Activated naive CD4-positive, alpha-beta T cell treated with Interleukin-2 at 50 U/mL for 16 hours (primary cell): ENCODE measurements at places on chromosomes 4 and X.
A peak's percentile ranks its signal among the peaks of the same experiment; 100 is the strongest.

DNA sequence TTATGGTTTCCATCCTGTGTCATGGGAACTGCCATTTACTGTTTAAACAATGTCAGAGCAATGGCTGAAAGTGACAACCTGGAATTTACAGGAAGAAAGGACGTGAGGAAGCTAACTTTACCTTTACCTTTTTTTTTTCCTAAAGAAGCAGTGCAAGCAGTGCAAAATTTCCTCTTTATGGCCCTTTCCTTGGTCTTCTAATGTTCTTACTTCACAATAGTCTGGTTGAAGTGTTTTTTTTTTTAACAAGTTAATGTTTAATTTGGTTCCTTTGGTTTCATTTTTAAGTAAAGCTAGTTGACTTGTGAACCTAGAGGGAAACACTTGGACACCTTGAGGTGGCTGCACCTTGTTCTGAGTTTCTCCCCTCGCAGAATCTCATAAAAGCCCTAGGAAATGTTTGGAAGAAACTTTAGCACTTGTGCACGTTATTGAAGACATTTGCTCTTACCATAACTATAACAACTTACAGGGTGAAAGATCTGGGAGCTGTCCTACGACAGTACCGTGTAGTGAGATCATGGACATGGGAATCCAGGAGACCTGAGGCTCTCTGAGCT is 1.8 kb downstream of the SGMS2 start:
- DNase-seq: no peak

GRCh38 chr4:95066050-95066449 is 308.3 kb downstream of the BMPR1B start:
- DNase-seq: no peak

DNA sequence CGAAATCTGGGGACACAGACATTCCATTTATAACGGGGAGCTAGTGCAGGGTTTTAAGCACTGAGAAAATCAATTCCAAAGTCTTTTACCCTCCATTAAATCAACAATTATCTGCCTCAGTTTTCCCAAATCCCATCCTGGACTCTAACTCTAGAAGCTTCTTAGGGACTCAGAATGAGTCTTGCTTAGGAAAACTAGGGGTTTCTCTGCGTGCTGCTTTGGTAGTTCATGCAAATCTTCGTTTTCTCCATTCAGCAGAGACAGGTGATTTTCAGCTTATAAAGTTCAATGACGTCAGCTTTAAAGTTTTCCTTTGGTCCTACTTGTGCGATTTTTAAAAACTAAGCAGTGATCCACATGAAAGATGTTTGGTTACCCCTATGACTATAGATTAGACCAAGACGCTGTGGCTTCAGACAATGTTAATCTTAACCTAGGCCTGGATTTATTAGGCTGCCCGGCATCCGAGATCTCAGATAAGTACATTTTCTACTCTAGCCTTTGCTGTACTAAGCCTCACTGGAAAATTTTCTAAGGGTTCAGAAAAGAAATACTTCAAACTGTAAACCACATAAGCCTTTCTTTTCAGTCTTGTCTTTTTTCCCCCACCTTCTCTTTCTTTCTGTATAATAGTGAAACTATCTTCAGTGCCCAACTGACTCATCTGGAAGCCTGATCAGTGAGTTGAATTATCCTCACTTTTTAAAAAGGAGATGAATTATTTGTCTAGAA is 121.4 kb upstream of the GATB start:
- DNase-seq: no peak

GRCh38 chrX:133868682-133869081 is 116.7 kb downstream of the GPC3 start:
- DNase-seq: no peak

GRCh38 chrX:52870046-52870445 is 2.2 kb upstream of the XAGE3 start:
- DNase-seq: no peak

DNA sequence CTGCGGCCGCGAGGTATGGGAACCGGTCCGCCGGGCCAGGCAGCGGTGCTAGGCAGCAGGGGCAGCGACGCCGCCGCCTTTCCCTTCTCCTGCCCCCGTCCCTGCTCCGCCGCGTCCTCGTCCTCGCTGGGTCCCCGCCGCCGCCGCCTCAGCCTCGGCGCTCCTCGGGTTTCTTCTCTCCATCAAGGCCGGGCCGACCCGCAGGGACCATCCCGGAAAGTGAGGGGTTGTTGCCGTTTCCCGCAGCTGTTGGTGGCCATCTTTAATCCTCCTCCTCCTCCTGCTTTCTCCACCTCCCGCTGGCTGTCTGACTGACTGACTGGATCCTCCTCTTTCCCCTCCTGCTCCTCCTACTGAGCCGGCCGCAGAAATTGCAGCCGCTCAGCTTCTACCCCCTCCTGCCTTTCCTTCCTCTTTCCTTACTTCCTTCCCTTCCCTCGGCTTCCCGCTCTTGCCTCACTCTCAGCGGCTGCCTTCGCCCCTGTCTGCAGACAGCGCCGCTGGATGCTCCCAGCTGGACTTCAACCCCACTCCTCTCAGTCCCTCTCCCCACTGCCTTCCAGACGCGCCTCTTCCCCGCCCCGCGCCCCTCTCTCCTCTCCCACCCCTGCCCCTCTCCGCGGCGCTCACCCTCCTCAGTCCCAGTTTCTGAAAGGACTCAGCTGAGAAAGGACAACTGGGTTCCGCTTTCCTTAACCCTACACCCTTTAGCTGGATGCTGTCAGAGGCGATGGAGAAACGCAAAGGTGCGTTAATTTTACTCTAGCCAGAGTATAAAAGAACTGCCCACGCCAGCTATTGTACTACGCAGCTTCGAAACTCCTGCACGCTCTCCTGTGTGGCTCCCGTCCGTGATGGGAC is at the start of gene WDFY3:
TSS of gene WDFY3 (minus strand) at position 309 of the 861 bp plus-strand sequence. CDS start 106,099 bp downstream, outside the sequence.
- DNase-seq: no peak

GRCh38 chr4:107793996-107794395 is 30.7 kb upstream of the SGMS2 start:
- no peak for DNase-seq

DNA sequence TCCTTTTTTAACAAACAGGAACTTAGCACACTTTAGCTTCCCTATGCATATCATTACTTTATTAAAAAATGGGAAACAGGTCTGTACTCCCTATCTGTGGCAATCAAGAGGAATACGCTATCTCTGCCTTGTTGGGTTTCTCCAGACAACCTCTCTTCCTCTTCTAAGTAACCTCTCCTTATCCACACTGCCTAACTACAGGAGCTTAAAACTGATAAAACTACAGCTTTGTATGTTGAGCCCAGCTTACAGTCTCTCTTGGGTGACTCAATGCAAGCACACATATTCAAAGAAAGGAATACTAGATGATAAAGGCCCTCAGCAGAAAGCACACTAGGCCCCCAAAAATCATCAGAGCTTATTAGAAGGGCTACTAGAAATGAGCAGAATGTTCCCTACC is 8.9 kb downstream of the NUP62CL start:
- DNase-seq: no peak

DNA sequence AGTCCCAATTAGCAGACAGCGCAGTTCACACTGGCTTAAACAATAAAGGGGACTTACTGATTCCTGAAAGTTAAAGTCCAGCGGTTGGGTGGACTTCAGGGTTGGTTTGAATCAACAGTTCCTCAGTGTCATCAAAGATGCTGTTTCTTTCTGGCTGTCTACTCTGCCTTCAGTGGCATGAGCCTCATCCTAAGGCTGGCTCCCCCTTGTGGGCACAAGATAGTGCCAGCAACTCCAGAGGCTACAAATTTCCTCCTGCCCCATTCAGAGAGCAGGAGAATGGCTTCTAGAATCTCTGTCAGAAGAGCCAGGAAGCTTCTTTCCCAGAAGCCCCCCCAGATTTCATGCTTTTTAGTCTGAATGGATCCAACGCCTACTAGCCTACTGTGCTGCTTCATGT is 82.4 kb upstream of the MTM1 start:
- peak; percentile 50 for DNase-seq

DNA sequence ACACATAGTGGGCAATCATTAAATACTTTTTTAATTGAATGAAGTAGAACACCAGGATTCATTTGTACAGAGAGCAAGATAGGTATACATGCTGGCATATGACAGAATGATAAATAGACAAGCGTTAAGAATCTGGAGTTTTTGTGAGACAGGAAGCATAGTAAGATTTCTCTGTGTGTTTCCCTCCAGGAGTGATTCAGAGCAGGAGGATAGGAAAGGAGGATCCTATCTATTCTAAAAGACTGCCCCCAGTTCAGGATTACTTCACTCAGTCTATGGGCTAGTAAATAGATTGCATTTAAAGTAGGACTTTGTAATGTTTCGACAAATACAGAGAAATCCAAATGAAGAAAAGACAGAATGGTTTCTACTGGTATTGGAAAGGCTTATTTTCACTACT is 423.7 kb downstream of the PDGFC start:
- DNase-seq: no peak

DNA sequence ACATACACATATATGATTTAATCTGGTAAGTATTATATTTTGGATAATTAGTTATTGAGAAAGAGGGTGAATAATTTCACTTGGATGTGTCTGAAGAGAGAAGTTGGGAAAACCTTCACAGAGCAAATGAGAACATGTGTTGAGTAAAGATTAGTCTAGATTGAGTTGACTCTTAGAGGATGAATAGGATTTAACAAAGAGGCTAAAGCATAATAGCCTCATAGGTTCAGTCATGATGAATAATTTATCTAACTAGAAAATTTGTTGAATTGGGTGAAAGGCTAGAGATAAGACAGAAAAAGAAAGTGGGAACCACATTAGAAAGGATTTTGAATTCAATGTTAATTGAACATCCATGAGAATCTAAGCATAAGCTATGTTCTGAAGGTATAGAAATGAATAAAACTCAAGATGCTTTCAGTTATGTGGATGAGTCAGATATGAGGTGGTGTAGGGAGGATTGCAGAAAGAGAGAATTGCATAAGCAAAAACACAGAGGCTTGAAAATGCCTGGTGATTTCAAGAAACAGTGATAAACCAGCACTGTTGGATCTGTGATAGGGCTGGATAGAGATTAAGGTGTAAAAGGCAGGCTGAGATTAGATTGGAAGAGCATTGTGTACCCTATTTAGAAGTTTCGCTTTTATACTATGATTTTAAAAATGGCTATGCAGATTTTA is 207.6 kb upstream of the NR3C2 start:
- no peak for DNase-seq

DNA sequence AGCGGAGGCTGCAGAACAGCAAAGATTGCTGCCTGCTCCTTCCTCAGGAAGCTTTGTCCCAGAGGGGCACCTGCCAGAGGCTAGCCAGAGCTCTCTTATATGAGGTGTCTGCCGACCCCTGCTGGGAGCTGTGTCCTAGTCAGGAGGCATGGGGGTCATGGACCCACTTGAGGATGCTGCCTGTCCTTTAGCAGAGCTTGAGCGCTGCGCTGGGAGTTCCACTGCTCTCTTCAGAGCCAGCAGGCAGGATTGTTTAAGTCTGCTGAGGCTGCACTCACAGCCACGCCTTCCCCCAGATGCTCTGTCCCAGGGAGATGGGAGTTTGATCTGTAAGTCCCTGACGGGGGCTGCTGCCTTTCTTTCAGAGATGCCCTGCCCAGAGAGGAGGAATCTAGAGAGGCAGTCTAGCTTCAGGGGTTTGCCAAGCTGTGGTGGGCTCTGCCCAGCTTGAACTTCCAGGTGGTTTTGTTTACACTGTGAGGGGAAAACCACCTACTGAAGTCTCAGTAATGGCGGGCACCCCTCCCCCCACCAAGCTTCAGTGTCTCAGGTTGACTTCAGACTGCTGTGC is 10.9 kb downstream of the DCK start:
- peak; percentile 50 for DNase-seq

- DNase-seq: no peak
These were observed 126.8 kb downstream of the NAA11 start for GRCh38 chr4:79198951-79199587.

GRCh38 chrX:100995469-100995868 is 26.0 kb downstream of the ARL13A start:
- peak; percentile 21 for DNase-seq

GRCh38 chr4:76703123-76703490 is 194.8 kb downstream of the SOWAHB start:
- DNase-seq: no peak

DNA sequence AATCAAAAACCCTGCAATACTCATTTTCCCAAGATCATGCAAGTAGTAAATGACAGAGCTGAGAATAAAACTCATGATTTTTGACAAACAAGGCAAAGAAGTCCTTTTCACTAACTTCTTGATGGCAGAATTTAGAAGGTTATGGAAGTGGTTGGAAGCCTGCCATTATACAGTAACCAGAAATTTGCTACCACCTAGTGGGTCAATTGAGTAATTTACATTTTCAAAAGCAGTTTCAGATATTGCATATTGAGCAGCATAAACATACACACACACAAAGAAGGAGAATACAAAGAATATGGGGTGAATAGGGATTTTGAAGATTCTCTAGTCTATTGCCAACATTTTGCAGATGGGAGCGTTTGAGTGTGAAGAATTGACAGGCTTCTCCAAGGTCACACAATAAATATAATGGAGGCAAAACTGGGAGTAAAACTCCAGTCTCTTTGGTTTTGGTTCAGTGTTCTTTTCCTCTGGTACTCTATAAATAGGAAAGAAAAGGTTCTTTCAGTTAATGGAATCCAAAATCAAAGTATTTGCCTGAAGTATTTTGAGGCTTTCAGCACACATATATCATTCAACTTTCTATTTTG is 70.2 kb downstream of the GC start:
- no peak for DNase-seq

DNA sequence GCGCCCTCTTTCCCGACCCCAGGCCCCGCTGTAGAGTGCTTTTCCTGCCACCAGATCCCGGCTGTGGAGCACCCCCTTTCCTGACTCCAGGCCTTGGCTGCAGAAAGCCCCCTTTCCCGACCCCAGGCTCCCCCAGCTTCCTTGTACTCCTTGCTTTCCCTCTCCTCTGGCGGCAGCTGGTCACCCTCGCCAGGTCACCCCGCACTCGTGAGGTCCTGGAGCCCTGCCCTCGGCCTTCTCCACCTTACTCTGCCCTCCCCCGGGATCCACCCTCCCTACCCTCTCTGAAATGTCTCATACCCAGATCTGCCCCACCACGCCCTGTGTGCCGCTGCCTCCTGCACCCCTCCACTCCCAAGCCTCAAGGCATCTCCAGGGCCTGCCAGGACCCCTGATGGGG is 25.0 kb upstream of the C4orf50 start:
- no peak for DNase-seq

DNA sequence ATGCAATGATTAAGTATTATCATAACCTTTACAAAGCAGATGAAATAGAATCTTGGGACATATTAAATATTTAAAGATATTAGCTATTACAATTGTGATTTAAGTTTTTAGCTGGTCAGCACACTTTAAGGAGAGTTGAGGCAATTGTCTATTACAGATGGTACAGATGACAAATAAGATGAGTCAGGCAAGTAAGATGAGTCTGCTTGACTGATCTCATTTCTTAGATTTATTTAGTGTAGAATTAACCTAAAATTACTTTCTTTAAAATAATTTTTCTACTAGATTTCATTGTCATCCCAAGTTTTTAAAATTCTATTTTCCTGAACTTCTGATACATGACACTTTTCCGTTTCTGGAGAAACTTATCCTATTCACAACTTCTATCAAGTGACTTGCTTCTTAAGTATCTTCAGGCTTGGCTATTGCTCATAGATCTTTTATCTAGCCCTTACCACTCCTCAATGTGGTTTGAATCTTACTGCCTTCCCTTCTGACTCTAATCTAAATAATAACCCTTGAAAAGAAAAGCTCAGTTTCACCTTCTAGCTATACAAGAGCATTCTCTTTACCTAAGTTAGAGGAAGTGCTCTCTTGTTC is 32.9 kb downstream of the CXCL1 start:
- no peak for DNase-seq
